ENCODE measurements at places on chromosomes 3 and 15.

GRCh38 chr3:46934072-46934471 is 42.5 kb downstream of the CCDC12 start:
- DNase-seq = peak; percentile 23

GRCh38 chr3:131282379-131282778 is 99.2 kb upstream of the NUDT16 start:
- DNase-seq = no peak

- DNase-seq = no peak
Measured at GRCh38 chr3:48919215-48920138, 835 bp downstream of the ARIH2 start.

GRCh38 chr3:24235121-24235520 is 259.5 kb downstream of the THRB start:
- no peak for DNase-seq

GRCh38 chr3:156788846-156789245 is 37.3 kb upstream of the LEKR1 start:
- no peak for DNase-seq

DNA sequence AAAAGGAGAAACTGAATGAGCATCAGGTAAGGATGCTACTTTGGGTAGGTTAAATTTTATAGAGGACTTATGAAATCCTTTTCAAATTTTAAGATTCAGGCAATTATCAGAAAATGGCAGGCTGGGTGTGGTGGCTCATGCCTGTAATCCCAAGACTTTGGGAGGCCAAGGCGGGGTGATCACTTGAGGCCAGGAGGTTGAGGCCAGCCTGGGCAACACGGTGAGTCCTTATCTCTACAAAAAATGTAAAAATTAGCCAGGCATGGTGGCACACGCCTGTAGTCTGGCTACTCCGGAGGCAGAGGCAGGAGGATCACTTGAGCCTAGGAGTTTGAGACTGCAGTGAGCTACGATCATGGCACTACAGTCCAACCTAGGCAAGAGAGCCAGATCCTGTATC is 23.1 kb downstream of the DCUN1D1 start:
- no peak for DNase-seq

- no peak for DNase-seq
Measured at GRCh38 chr3:130539005-130539404, 22.0 kb downstream of the COL6A6 start.
